Bone marrow (tissue), 2 donors: ENCODE measurements at places on chromosomes 3 and 15.

- DNase-seq: no peak
These were observed 322.1 kb downstream of the PYDC2 start for GRCh38 chr3:191783024-191783423.

DNA sequence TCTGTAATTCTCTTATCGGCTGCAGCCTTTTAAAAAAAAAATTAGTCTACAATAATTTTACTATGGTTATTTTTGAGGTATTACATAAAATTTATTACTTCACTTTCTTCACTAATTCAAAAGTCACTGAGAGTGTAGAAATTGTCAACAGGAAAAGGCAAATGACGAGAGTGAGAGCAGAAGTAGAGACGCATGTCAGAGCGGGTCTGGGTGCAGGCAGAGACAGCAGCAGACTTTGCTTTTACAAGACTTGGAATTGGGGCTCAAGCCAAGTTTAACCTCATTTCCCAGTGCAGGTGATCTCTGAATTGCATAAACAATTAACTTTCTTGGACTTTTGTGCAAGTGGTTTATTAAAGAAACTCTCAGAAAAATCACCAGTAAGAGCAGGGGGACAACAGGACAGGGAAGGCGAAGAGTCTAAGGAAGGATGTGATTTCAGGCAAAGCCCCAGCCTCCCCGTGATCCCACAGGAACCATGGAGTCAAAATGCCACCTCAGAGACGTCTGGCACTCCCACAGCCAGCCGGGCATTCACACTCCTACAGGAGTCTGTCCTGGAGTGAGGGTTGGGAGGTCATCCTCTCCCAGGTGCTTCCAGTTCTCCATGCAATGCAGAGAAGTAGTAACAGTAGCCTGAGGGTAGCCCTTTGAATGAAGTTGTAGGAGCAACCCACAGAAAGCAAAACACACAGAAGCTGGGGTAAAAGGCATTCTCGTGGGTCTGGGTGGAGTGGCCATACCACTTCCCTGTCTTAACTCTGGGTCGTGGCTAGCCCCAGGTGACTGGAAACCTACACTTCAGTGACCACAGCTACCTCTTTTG lies 274.0 kb upstream of the TGFBR2 start:
- DNase-seq: peak; percentile 11

DNA sequence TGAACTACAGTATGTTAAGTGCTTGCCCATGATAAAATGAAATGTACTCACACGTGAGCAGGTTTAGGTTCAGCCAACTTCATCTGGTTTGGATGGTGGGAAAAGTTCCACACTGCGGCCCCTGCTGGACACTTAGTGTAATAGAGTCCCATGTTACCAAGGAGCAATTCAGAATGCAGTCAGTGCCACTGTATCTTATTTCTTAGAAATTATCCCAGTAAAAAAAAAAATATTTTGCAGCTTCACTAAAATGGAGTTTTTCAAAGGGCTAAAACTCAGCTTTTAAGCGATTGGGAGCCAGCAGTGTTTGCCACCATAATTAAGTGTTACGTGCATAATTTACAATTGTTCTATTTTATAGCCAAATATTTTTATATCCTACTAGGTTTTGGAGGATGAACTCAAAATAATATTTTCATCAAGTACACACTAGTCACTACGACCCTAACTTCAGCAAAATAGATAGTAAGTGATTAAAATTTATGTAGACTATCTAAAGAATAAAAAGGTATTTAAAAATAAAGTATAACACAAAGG lies 371.7 kb upstream of the GBE1 start:
- peak; percentile 63 for DNase-seq

DNA sequence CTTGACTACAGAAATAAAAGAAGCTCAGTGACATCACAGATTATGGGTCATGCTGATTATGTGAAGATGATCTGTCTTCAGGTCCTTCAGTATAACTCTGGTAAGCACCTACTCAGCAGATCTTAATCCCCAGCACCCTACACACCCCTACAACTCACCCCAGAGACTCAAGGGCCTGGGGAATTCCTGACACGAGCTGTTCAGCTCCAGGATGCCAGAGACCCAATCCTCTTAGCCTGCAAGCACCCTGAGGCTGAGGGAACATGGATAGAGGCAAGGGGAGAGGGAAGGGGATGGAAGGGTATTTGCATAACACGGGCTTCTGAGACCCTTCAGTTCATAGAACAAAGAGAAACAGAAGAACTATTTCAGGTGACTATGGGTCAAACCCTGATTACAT lies 13.0 kb downstream of the GLB1 start:
- no peak for DNase-seq

DNA sequence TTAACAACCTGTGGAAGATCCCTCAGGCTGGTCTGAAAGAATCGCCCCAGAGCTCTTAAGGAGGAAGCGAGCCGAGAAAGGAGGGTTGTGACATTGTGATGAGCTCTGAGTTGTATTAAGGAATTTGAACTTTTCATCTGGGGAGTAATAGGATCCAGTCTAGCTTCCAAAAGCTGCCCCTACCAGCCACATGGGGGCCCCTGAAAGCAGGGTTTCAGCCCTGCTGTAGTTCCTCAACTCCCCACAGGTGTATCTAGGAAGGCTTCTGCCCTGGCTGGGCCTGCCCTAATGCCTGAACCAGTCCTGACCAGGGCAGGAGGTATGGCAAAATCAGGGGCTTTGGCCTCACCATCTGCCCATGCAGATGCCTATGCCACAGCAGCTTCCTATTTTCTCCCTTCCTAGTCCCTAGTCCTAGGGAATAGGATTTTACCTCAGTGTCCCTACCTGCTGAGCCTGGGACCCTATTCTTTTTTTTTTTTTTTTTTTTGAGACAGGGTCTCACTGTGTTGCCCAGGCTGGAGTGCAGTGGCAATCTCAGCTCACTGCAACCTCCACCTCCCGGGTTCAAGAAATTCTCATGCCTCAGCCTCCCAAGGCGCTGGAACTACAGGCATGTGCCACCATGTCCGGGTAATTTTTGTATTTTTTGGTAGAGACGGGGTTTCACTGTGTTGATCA lies 5.0 kb upstream of the AP3S2 start:
- no peak for DNase-seq
